ENCODE measurements at places on chromosomes 4 and X.
A peak's percentile ranks its signal among the peaks of the same experiment; 100 is the strongest.

DNA sequence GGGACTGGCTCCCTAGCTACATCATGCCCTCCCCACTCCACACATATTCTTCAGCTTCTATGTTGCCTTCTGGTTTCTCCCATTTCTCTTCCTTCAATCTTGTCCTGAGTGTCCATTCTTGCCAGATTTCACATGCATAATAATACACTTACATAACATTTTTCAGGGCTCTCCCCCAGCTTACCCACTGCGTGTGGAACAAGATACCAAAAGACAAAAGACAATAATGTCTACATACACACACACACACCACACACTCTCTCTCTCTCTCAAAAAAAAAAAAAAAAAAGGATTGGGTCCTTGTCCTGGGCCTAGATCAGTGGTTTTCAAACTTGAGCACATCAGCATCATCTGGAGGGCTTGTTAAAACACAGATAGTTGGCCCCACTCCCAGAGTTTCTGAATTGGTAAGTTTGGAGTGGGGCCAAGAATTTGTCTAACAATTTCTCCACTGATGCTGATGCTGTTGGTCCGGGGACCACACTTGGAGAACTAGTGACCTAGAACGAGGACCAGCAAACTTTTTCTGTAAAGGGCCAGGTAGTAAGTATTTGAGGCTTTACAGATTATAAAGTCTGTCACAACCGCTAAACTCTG is 6.5 kb upstream of the SMARCA1 start:
- no peak for DNase-seq

DNA sequence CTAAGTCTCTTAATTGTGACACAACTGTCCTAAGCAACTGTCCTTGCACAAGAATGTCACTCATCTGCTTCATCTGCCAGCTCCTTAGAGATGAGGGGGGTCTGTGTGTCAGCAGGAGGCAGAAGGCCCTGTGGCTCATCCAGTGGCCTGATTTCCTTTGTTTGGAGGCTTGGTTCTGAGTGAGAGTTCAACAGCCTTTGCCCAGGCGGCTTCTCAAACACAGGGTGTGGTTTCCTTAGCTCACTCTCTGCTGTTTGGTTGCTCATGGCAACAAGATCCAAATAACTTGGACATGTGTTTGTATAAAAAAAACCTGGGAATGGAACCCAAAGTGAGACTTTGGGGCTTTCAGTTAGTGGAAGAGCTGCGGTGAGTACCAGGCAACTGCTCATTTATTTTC is 46.6 kb downstream of the MAP7D3 start:
- DNase-seq = peak; percentile 12

- no peak for DNase-seq
Measured at GRCh38 chr4:33149658-33150524, 2429.7 kb downstream of the PCDH7 start.

- DNase-seq = peak; percentile 58
Measured at GRCh38 chr4:20422398-20422797, 170.7 kb downstream of the SLIT2 start.

GRCh38 chr4:170089274-170089667 is 485 bp downstream of the AADAT start:
- no peak for DNase-seq

- peak; percentile 64 for DNase-seq
Measured at GRCh38 chr4:48065587-48066052, 49.0 kb downstream of the NIPAL1 start.

DNA sequence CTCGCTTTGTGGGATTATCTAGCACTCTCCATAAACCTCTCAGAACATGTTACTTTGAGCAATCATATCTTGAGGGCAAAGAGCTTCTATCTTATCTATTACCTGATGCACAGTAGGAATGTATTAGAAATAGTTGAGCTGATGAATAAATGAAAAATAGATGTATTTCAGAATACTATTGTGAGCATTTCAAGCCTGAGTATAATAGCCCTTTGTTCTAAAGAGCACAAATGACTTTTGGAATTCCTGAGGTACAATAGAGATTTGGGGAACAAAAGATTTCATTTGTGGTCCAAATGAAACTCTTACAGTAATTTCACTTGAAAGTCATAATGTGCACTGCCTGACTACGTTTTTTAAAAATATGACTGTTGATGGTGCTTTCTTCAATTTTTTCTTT is 159.5 kb downstream of the UGT8 start:
- DNase-seq = no peak

- DNase-seq = peak; percentile 22
Measured at GRCh38 chr4:80153874-80154544, 43.3 kb upstream of the PRDM8 start.

DNA sequence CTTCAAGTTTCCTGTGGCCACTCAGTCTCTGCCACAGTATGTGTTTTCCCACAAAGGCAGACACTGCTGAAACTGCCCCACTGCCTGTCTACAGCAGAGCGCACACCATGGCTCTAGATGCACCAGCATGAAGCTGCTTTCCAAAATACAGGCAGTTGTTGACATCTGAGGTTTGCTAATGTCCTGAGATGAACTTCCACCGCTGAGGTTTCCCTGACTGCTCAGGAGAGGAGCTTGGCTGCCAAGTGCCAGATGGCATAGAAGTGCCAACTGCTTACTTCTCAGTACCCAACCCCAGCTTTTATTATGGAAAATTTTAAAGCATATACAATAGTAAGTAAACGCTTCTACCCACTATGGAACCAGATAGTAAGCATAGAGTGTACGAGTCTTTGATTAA is 61.0 kb upstream of the EXOC1L start:
- DNase-seq = no peak

DNA sequence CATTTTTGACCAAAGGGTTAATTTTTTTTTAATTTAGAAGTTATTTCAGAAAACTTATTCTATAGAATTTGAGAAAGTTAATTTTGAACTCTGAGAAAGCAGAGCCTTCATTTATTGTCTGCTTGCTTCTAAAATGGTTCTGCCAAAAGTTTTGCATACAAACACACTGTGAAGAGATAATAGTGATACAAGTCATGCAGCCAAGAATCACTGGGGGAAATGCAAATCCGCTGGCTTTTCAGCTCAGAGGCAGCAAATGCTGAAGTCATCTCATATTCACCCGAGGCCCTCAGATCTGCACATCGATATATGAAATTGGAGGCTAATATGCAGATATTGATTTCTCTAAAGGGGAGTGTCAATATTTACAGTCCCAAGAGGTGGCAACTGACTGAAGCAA is 186.2 kb downstream of the KIT start:
- DNase-seq = no peak

- DNase-seq = no peak
Measured at GRCh38 chr4:48032721-48033120, 16.1 kb downstream of the NIPAL1 start.

- DNase-seq = no peak
Measured at GRCh38 chrX:131067846-131068745, 9.9 kb downstream of the ARHGAP36 start.

GRCh38 chrX:72069350-72070160 is 62.2 kb downstream of the RTL5 start:
- no peak for DNase-seq

DNA sequence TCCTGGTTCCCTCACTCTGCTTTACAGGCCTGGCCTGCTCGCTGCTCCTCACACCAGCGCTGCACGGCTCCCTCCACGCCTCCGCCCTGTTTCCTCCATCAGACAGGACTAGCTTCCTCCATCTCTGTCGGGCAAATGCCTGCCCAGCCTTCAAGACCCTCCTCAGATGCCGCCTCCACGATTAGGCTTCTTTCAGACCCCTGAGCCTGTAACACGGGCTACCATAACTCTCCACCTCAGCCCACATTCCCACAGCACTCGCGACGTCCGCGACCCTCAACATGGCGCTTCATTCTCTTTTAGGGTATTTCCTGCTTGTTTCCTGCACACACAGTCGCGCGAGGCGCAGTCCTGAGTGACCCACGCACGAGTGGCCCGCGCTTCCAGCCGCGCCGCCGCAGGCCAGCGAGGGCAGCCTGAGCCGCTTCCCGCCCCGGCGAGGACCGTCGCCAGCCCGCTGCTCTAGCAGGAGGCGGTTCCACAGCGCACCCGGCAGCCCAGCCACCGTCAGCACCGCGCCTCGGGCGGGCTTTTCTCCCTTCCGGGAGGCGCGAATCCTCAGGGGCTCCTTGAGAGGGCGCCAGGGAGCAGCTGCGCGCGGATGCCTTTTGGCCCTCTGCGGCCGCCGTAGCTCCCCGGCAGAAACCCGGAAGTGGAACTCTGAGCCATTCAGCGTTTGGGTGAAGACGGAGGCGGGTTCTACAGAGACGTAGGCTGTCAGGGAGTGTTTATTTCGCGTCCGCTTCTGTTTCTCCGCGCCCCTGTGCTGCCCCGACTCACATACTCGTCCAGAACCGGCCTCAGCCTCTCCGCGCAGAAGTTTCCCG is at the start of gene FRG1:
Gene FRG1 (plus strand): TSS at position 695 of the 827 bp plus-strand sequence. CDS start 138 bp downstream, outside the sequence.
- DNase-seq = peak; percentile 96

DNA sequence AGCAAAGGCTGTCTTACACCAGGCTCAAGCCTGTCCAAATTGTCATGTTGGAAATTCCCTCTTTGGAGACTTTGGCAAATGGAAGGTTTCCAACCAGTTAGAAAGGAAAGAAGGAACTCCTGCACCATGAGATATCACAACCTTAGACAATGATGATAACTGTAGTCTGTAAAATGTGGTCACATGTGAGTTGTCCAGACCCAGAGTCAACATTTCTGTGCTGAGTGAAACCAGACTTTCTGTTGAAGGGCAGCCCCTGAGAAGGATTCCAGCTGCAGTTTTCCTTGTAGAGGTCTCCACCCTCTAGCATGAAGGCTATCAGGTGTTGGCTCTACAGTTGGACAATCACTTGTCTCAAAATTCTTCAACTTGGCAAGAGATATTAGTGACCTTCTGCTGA is 82.4 kb downstream of the SOX3 start:
- no peak for DNase-seq

DNA sequence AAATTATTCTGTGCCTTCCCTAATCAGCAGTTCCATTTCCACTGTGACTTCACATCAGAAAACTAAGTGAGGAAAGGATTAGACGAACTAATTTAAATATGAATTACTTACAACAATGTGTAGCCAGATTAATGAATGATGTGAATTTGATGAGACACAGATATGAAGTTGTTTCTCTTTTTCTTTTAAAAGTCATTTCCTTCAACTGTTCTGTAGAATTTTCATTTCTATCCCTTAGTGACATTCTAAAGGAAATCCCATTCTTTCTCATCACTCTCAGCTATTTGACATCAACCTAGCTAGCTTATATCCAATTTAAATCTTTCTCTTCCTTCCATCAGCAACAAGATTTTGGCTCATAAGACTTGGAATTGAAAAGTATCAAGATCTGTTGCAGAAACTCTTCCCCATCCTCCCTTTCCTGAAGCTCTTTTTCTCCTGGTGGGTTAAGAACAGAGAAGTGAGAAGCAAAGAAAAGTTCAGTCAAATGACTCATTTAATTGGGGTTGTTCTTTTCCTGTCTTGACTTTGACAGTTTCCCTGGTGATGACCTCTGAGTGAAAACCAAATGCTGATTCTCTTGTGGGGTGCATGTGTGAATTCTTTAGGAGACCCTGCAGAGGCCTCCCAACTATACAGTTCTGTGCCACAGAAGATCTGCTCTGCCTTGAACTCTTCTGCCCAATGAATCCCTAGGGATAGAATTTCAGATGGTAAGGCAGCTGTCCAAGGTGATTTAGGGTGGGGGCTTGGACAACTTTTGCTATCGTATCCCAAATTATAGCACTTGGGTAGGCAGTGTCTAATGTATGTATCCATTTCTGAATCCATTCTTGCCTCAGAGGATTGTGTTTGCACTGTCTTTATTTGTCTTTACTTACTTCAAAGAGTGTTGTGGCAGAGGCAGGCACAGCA is 232.5 kb upstream of the GPRIN3 start:
- DNase-seq = peak; percentile 28

DNA sequence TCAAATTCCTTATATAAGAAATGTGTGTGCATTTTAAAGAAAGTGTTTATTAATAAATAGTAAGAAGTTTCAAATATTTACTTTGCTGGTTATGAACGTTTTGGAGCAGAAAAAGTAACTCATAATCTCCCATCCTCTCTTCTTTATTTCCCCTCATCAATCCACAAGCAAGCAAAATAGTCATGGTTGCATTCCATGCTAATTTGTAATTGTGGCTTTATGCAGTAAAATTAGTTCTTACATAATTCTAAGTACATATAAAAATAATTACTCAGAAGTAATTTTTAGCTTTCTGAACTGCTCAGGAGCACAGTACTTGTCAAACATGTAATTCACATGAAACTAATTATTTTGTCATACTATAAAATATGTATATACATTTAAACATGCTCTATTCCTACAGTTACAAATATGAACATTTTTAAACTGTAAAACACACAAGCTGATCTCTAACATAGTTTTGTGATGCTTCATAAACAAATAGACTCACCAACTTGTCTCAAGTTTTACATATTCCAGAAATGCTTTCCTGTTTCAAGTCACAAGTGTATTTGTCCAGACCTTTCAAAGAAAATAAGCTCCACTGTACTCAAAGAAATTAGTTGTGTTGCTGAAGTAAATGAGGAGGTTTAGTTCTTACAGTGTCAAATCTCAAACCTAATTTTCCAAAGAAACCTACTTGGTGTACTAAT is 218.9 kb downstream of the PABPC4L start:
- no peak for DNase-seq

DNA sequence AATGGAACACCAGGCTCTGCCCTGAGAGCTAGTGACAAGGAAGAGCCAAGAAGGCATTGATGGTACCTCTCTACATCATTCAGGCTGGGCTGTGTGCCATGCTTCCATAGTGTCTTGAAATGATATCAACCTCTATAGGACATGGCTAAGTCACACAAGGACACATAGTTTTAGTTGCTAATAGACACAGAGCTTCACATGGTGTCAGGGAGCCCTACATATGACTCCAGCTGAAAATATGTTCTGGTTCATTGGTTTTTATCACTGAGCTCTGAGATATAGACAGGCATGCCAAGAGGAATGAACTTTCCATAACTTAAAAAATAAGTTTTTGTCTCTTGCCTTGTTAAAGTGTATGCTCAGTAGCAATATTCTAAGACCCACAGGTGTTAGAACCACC is 72.1 kb upstream of the PRKG2 start:
- no peak for DNase-seq

DNA sequence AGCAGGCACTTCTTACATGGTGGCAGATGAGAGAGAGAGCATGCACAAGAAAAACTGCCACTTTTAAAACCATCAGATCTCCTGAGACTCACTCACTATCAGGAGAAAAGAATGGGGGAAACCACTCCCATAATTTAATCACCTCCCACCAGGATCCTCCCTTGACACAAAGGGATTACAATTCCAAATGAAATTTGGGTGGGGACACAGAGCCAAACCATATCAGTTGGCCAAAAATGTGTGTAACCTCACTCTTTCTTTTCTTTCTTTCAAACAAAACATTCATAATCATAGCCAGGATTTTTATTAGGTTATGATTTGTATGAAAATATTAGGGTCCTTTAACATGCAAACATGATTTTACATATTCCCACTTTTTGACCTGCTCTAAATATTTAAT is 222.1 kb downstream of the PCDH18 start:
- no peak for DNase-seq
